ENCODE measurements at places on chromosomes 13 and 19.

DNA sequence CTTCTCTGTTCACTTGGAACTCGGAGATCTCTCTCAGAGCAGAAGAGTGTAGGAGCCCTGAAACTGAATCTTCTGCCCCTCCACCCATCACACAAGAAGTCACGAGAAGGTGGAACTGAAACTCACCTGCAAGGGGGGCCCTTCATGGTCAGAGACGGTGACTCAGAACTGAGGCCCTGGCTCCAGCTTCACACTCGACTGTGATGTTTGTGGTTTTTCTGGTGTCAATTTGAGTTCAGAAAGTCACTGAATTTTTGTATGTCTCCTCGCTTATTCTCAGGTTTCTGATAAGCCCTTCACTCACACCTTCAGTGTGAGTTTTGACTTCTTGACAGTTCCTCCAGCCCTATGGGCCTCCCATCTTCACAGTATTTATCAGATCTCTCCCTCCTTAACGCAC lies 23.1 kb downstream of the SIGLEC5 start:
- no peak for DNase-seq

DNA sequence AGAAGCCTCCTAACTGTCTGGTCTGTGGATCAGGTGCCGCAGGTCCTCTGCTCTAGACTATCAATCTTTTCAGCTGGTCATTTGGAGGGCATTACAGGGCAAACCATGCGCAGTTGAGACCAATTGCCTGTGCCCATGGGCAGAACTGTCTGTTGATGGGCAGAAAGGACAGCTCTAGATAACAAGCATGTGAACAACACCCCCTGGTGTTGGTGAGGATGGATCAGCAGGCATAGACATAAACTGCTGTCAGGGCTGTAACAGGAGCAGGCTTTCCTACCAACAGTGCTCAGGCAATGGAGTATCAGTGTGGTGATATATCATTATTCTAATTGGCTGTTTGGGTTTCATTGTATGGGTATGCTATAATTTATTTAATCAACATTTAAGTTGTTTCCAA lies 104.7 kb upstream of the KL start:
- DNase-seq: peak; percentile 24

GRCh38 chr19:38213911-38214625 lies 10.0 kb downstream of the DPF1 start:
- peak; percentile 61 for DNase-seq

GRCh38 chr19:49554701-49555181 lies 25.6 kb downstream of the NOSIP start:
- DNase-seq: no peak

DNA sequence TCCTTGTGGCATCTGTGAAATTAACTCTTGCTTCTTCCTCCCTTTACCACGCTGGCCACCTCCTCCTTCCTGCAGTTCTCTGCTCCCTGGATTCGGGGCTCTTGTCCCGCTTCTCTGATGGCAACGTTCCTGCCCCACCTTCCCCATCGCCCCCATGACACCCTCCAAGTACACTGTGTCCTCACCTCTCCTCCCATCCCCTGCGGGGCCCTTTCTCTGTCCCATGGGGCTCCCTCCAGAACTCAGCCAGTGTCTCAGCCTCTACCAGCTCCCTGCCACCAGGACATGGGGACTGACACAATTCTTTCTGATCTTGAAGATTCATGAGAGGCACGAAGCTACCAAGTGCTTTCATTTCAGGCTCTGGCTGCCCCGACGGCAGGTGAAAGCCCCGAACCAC lies 9.1 kb downstream of the CARS2 start:
- no peak for DNase-seq

DNA sequence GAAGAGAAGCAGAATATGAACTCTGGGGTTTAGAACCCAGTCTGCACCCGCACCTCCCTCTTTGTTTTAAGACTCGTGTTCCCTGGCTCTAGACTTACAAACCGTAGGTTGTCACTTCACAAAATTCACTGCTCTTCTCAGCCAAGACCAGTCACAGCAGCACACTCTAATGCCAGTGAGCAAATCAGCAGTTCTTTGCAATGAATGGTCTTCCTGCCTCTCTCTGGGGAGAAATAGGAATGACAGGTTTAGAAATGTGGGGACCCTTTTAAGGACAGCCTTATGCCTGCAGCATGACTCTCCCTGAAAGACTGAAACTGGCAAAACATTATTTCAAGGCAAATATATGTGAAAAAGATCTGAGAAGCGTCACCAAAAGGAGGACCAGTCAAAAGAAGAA lies 156.9 kb downstream of the KCTD15 start:
- DNase-seq: no peak

- no peak for DNase-seq
Measured at GRCh38 chr13:74372511-74372910, 238.3 kb upstream of the KLF12 start.

DNA sequence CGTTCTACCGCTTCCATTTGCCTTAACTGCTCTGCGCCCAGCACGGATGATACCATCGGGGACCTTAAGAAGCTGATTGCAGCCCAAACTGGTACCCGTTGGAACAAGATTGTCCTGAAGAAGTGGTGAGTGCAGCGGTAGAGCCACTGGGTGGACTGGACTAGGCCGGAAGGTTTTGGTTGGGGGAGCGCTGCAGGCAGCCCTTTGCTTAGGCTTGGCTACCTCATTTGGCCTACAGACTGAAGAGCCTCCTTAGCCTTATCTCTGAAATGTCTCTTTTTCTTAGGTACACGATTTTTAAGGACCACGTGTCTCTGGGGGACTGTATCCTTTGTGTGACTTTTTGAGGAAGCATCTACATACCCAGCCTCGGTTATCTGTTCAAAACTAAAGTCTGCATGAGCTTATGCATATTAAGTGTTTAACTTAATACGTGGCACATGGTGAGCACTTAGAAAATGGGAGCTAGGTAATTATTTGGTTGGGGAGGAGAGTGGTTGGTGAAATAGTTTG lies 889 bp downstream of the UBL5 start:
- no peak for DNase-seq

DNA sequence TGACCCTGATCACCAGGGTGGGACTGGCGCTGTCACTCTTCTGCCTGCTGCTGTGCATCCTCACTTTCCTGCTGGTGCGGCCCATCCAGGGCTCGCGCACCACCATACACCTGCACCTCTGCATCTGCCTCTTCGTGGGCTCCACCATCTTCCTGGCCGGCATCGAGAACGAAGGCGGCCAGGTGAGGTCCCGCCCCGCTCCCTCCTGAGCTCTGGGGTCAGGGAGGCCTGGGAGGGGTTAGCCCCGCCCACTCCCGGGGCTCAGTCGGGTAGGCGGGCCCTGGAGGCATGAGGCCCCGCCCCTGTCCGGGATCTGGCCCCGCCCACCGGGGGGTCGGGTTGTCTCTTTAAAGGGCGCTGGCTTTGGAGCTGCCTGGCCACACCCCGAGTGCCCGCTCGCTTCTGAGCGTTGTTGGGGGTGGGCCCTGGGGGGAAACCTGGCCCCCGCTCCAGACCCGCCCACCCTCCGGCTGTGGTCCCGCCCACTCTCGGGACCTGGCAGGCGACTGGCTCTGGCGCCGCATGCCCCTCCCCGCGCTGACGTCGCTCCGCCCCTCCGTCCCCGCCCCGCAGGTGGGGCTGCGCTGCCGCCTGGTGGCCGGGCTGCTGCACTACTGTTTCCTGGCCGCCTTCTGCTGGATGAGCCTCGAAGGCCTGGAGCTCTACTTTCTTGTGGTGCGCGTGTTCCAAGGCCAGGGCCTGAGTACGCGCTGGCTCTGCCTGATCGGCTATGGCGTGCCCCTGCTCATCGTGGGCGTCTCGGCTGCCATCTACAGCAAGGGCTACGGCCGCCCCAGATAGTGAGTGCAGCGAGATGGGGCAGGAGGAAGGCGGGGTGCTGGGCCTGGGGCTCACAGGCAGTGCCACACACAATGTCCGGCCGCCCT lies 13.1 kb downstream of the DDX39A start:
- DNase-seq: peak; percentile 87

DNA sequence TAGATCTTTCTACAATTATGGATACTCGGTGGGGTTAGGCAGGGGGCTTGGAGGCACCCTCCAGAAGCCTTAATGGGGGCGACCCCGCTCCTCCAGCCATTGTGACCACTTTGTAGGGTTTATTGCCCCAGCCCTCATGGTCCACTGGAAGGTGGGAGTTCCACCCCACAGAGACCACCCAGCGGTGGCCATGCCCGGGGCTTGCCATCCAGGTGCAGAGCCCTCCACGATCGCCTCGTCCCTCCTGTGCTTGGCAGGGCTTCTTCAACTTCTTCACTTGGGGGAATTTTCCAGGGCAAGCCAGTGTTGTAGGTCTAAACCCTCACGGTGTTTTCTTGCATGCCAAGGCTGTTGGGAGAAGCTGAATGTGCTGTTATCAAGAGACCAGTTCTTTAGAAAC lies 16.1 kb downstream of the ZNF536 start:
- DNase-seq: no peak

DNA sequence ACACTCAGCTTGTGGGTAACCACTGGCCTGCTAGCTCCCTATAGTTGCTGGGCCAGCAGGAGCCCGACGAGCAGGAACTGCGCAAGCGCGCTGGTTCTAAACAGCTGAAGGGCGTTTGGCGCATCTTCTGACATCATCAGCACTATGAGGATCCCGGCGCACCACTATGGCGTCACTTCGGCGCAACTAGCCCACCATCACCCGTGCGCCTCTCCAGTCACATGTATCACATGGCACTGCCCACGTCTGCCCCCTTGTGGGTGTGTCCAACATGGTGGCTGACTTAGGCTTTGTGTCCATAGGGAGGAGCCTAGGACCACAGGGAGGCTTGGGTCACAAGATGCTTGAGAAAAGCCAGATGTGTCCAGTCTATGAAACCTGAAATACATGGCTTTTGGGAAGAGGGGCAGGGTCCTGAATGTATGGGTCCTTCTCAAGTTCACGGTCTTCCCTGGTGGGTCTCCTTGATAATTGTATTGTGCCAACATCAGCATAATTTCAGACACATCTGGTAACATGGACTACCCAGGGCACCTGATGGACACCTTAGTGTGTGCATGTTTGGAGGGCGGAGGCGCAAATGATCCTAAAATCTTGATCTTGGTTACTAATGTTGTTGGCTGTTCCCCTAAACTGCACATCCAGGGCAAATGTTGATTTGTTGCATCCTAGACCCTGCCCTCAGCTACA lies 18.0 kb downstream of the KLK4 start:
- DNase-seq: no peak
